OCI-LY7 (cell line): ENCODE measurements at places on chromosomes 7 and 10.

DNA sequence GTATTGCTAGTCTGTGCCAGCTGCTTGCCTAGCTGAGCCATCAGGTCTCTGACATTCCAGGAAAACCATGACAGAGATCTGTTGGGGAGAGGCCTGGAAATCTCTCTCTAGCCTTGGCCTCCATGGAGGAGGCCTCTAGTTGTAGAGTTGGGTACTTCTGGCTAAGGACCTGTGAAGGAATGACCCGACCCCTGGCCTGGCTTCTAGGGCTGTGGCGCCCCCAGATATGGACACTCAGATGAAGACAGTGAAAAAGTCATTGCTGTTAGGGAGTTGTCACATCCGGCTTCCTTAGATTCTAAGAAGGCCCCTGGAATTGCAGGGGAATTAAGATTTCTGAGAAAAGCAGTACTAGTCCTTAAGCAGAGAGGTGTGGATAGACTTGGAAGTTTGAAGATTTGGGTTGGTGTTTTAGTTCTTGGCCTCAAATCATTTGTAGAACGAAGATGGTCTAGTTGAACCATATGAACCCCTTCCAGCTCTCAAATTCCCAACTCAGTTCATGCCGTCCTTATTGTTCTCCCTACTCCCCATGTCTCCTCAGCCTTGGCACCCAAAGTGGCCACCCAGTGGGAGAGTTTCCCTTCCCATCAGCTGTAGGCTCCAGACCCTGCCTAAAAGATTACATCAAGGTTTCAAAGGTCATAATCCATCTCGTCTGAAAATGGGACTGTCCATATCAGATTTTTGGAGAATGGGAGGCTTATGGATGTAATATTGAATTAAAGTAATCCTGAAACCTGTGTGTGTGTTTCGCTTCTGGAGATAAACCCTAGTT, 7.0 kb downstream of the HHEX start:
- DNase-seq: no peak

GRCh38 chr7:99109108-99110051, 34.5 kb downstream of the SMURF1 start:
- DNase-seq: no peak

- DNase-seq: no peak
Observed at GRCh38 chr10:93875032-93875358, 18.8 kb upstream of the SLC35G1 start.

- peak; percentile 88 for DNase-seq
Observed at GRCh38 chr10:6401558-6402348, 178.3 kb downstream of the PRKCQ start.

GRCh38 chr7:116438267-116438666, 61.3 kb upstream of the CAV2 start:
- DNase-seq: no peak

- DNase-seq: no peak
Observed at GRCh38 chr7:102387064-102387463, 9.1 kb upstream of the PRKRIP1 start.

GRCh38 chr10:6593241-6593671, 13.2 kb upstream of the PRKCQ start:
- no peak for DNase-seq

- DNase-seq: no peak
Observed at GRCh38 chr7:80843018-80843677, 75.7 kb downstream of the SEMA3C start.

DNA sequence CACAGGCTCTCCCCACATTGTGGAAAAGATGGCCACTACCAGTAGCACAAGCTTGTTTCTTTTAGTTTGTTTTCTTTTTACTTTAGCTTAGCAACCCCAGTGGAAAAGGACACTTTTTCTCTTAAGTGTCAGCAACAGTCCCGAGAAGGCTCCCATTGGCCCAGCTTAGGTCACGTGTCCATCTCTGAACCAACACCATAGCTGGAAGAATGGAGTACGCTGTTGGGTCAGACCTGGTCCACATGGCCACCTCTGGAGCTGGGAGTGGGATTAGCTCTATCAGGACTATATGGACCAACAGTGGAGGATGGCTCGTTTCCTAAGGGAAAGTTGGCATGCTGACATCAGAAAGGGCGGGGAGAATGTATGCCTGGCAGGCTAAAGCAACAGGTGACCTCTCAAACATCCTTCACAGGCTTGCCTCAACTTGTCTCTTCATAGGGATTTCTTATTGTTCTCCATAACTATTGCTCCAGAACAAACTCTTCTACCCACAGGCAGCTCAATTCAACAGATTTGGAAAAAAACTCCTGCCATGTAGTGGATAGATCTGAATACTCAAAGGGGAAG, 27.6 kb upstream of the NEUROG3 start:
- no peak for DNase-seq

GRCh38 chr10:122464586-122464985, 3.2 kb downstream of the HTRA1 start:
- DNase-seq: no peak

DNA sequence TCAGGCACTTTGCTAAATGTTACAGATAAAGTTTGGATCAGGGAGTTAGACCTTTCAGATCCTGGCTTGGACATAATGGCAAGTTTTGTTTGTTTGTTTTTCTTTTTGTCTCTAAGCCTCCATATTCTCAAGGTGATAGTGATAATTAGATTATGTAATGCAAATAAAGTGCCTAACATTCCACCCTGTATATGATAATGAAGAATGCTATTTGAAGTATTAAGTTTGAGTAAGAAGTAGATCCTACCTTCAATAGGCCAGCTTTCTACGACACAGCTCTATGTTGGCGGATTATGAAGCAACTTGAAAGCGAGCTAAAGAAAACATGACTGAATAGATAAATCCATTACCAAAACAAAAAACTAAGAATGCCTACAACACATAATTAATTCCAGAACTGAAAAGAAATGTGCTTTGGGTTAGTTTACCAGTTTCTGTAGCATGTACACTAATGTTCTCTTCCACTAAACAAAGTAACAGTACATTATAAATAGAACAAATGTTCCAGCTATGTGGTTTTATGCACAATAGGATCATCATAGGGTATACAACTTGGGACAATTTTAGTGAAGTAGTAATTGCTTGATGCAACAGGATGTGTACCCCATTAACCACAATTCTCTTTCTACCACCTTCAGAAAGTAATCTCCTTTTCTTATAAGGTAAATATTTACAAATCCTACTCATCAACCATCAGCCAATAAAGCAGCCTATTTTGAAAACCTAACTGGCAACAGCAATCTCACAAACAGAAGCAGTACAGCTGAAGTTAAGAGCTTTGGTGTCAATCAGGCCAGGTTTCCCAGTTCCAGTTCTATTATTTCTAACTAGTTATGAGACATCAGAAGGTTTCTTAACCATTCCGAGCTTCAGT, 1.5 kb downstream of the SEM1 start:
- no peak for DNase-seq

- DNase-seq: no peak
Observed at GRCh38 chr7:142562688-142563087, 186.6 kb upstream of the PRSS1 start.

- no peak for DNase-seq
Observed at GRCh38 chr7:26331113-26331512, 39.5 kb downstream of the SNX10 start.

GRCh38 chr7:134315679-134316538, 821 bp downstream of the SLC35B4 start:
- DNase-seq: peak; percentile 23
